ENCODE measurements at places on chromosomes 16 and 17. TPM values are rescaled to one million over a fixed set of nuclear protein-coding genes. Genes with fewer than 3 reads are reported as not detected.

GRCh38 chr17:79042421-79043190 is 18.6 kb downstream of the C1QTNF1 start:
- no peak overlapping the region for H3K4me3 ChIP-seq
- peaks cover 16% of the 10 kb centered on the region for H3K27me3 ChIP-seq
- peak; percentile 74 for DNase-seq
- no peaks in the 10 kb centered on the region for H3K4me1 ChIP-seq

DNA sequence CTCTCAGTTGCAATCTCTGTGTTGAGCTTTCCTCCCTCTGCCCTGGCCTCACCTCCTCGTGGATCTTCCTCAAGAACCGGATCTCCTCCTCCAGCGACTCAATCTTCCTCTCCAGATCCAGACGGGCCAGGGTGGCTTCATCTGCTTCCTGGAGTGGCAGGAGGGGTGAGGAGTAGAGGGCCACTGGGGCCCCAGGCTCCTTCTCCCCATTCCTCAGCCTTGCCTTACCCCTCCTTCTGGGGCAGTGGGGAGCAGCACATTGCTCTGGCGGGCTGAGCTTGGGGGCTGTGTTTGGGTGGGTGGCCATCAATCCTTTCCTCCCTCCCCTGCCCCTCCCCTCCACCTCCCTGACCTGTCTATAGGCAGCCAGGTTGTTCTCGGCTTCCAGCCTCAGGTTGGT is 1.6 kb downstream of the GFAP start:
- H3K4me3 ChIP-seq: no peak overlapping the region
- no peak for DNase-seq
- H3K36me3 ChIP-seq: no peaks in the 10 kb centered on the region
- H3K4me1 ChIP-seq: no peaks in the 10 kb centered on the region
- peaks cover 24% of the 10 kb centered on the region for H3K27me3 ChIP-seq

GRCh38 chr16:2609827-2610470 is 72.1 kb downstream of the PDPK1 start:
- DNase-seq: no peak
- H3K27ac ChIP-seq: no peak overlapping the region
- H3K27me3 ChIP-seq: no peaks in the 10 kb centered on the region
- peaks cover 18% of the 10 kb centered on the region for H3K4me1 ChIP-seq
- no peak overlapping the region for H3K4me3 ChIP-seq

DNA sequence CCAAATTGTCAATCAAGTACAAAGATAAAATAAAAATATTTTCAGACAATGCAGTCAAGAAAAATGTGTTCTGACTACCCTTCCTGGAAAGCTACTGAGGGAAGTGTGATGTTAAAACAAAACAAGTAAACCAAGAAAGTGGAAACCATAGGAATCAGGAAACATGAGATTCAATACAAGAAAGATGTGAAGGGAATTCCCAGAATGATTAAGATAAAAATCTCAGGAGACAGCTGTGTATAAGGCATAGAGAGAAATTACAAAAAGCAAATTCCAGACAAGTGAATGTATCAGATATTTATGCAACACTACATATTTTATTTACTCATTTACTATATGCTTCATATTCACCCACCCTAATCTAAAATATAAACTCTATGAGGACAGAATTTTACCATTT is 32.2 kb downstream of the TRIM37 start:
- no peak overlapping the region for H3K4me3 ChIP-seq
- H3K27me3 ChIP-seq: no peaks in the 10 kb centered on the region
- no peaks in the 10 kb centered on the region for H3K36me3 ChIP-seq
- DNase-seq: no peak
- H3K4me1 ChIP-seq: no peaks in the 10 kb centered on the region
- H3K27ac ChIP-seq: peak overlapping the region; percentile 76

- no peak for DNase-seq
Measured at GRCh38 chr16:71564335-71564967, 12.4 kb downstream of the TAT start.

GRCh38 chr16:68356249-68356918 is 45.6 kb downstream of the PRMT7 start:
- H3K4me3 ChIP-seq: peak overlapping the region; percentile 71
- no peaks in the 10 kb centered on the region for H3K27me3 ChIP-seq
- peak; percentile 80 for DNase-seq
- peaks cover 33% of the 10 kb centered on the region for H3K4me1 ChIP-seq
- H3K36me3 ChIP-seq: peaks cover 8% of the 10 kb centered on the region

DNA sequence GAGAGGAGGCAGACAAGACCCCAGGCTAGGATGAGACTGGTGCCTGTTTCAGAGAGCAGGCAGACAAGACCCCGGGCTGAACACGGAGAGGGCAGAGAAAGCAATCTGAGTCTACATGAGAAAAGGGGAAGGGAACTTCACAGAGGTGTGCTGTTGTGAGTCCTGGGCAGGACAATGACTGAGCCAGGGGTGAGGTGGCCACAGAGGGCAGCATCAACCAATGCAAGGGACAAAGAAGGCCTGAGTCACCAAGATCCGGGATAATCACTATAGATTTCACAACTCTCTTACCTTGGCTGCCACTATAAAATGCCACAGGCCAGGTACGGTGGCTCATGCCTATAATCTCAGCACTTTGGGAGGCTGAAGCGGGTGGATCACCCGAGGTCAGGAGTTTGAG is 89.0 kb downstream of the SLC39A11 start:
- H3K4me1 ChIP-seq: no peaks in the 10 kb centered on the region
- no peak for DNase-seq
- H3K27ac ChIP-seq: no peak overlapping the region

Gene NPIPA2
- 1.5 TPM for total RNA-seq

- H3K27me3 ChIP-seq: no peaks in the 10 kb centered on the region
- DNase-seq: no peak
- H3K4me1 ChIP-seq: peaks cover 18% of the 10 kb centered on the region
- no peak overlapping the region for H3K4me3 ChIP-seq
- no peaks in the 10 kb centered on the region for H3K36me3 ChIP-seq
Measured at GRCh38 chr16:69404275-69404805, 18.5 kb upstream of the TERF2 start.

DNA sequence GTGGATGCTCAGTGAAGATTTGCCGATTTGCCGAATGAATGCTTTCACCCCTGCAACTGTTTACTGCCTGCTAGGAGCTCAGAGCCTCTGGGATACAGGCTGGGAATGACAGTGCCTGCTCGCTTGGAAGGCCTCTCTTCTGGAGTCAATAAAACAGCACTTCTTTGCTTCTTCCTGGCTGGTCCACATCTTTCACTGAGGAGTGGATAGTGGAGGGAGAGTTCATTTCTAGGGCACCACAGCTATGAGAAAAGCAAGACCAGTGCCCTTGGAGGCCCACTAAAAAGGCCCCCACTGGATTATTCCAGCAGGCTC is 3.1 kb upstream of the USP7 start:
- H3K4me1 ChIP-seq: peaks cover 14% of the 10 kb centered on the region
- H3K27ac ChIP-seq: no peak overlapping the region
- peaks cover 7% of the 10 kb centered on the region for H3K36me3 ChIP-seq
- no peak overlapping the region for H3K4me3 ChIP-seq

DNA sequence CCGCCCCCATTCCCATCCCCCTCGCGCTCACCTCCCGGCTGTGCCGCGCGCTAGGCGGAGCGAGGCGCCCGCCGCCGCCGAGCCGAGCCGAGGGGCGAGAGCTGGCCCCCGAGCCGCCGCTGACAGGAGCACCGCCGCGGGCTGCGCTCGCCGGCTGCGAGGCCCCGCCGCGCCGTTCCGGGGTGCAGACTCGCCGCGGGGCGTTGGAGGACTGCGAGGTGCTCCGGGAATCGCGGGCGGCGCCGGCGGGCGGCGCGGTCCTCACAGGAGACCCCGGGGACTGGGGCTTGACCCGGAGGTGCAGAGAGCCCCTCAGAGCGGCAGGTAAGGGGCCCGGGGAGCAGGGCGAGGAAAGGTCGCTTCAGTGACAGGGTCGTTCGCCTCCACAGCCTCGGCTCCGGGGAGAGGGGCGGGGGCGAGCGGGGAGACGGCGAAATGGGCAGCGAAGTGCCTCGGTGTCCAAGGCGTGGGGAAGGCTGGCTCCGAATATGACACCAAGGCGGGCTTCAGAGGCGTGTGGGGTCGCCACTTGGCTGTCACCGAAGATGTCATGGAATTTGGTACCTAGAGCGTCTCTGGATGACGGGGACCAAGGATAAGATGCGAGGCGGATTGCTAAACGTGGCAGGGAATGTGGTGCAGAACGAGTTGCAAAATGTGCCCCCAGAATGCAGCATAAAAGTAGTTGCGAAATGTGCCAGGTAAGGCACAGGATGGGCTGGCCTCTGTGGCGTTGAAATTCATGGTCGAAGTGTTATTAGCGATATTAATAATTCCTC is 580 bp downstream of the TANC2 start:
- no peak overlapping the region for H3K27ac ChIP-seq
- H3K27me3 ChIP-seq: peaks cover 41% of the 10 kb centered on the region
- H3K4me1 ChIP-seq: peaks cover 31% of the 10 kb centered on the region

Gene ABCC6
- not detected for total RNA-seq

DNA sequence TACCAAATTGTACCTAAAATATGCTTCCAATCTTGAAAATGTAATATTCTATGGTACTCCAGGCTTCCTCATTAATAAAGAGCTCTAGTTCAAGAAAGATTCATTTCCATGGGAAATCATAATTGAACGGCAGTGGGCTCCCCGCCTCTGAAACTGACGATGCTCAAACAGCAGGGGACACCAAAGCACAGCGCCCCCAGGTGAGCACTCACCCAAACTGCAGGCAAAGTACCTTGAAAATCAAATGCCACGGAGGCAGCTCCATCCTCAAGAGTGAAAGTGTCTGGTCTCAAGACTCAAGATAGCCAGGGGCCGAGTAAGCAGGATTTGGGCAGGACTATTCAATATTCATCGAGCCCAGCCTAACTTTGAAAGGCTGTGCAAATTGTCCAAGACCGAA is 217.4 kb upstream of the TNRC6C start:
- peaks cover 8% of the 10 kb centered on the region for H3K4me1 ChIP-seq
- no peak overlapping the region for H3K27ac ChIP-seq
- H3K27me3 ChIP-seq: peaks cover 5% of the 10 kb centered on the region
- no peak overlapping the region for H3K4me3 ChIP-seq

Gene MYO15A
- total RNA-seq: 2.7 TPM

Data from activated T-cell treated with anti-CD3 and anti-CD28 coated beads, Interleukin-2, amount 50 U/mL, for 72 hours (primary cell).